ENCODE measurements at places on chromosomes 11 and 22.

DNA sequence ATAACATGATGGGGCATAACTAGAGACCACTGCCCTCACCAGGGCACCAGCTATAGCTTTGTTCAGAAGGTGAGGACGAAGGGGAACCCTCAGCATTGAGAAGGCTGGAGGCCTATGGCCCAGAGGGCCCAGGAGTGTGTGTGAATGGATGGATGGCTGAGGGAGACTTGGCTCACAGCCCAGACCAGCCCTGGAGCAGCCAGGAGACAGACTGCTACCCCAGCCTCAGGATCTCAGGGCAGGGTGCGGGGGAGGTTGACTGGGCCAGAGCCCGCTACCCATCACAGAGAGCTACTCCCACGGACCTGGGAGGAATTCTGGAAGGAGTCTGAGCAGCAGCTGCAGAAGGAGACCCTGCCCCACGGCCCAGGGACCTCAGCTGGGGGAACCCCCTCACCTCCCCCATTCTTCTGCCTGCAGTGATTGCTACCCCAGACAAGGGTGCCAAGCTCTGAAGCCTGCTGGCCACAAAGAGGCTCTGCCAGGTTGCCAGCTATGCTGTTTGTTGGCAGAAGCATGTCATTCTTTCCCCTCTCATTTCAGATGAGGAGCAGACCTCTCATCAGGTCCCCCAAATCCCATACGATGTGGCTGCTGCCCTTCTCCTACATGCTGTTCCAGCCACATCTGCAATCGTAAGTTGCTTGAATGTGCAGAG lies 5.4 kb upstream of the CSDC2 start:
- no peak for DNase-seq

- DNase-seq = no peak
Observed at GRCh38 chr11:110031171-110031570, 62.0 kb upstream of the ZC3H12C start.

- no peak for DNase-seq
Observed at GRCh38 chr11:72546866-72547265, 112.5 kb upstream of the CLPB start.

DNA sequence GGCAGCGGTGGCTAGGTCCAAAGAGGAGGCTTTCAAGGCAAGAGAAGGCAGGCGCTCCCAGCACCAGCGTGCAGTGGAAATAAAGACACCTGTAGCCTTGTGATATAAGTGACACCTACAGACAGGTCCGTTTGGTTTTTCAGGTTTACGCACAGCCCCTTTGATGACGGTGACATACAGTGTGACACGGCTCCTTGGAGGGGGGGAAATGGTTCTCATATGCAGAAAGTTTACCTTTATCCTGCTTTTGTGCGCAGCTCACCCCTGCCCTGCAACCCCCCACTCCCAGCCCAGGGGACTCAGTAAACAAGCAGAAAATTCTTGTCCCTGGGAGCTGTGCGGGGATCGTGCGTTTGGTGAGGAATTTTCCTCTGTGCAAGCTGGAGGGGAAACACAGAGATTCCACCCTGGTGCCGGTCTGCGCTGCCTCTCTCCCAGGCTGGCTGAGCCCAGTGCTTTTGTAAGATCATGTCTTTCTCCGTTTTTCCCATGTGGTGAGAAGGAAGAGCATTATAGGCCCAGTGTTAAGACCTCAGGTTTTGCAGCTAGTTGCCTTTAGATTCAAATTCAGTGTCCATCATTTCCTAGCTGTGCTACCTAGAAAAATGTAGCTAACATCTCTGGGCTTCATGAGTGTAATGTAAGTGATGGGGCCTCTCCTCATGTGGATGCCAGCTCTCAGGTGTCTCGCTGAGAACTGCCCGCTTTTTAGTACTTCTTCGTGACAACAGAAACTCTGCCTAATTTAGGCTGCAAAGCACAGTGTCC lies at the start of gene ELF5:
TSS of gene ELF5 (minus strand) at position 113 of the 768 bp plus-strand sequence. CDS start 8,045 bp downstream, outside the sequence.
- DNase-seq = no peak

GRCh38 chr11:36854875-36855274 lies 256.8 kb upstream of the RAG2 start:
- no peak for DNase-seq

- no peak for DNase-seq
Observed at GRCh38 chr11:13073119-13073981, 64.2 kb downstream of the RASSF10 start.

GRCh38 chr11:15258433-15259165 lies 143.9 kb downstream of the INSC start:
- no peak for DNase-seq

Measured in activated CD8-positive, alpha-beta memory T cell treated with anti-CD3 and anti-CD28 coated beads, Interleukin-2, amount 10 ng/mL, durations not matched to agents 7 days and 5 days (primary cell).